Stimulated activated CD8-positive, alpha-beta memory T cell treated with anti-CD3 and anti-CD28 coated beads, Interleukin-4, amount 100 ng/mL, for 4 hours (primary cell): ENCODE measurements at places on chromosomes 2 and 18.

GRCh38 chr2:205642599-205643356 is 39.5 kb upstream of the NRP2 start:
- no peak for DNase-seq

- no peak for DNase-seq
Measured at GRCh38 chr2:85799215-85799956, 45.6 kb downstream of the ATOH8 start.

- no peak for DNase-seq
Measured at GRCh38 chr18:26480897-26481795, 67.2 kb downstream of the KCTD1 start.

- DNase-seq, result no peak
Measured at GRCh38 chr2:32553829-32554432, 73.9 kb upstream of the TTC27 start.

- DNase-seq, result no peak
Measured at GRCh38 chr18:33116376-33116775, 324.1 kb downstream of the CCDC178 start.

GRCh38 chr18:12998332-12999060 is 7.3 kb downstream of the CEP192 start:
- DNase-seq, result no peak

DNA sequence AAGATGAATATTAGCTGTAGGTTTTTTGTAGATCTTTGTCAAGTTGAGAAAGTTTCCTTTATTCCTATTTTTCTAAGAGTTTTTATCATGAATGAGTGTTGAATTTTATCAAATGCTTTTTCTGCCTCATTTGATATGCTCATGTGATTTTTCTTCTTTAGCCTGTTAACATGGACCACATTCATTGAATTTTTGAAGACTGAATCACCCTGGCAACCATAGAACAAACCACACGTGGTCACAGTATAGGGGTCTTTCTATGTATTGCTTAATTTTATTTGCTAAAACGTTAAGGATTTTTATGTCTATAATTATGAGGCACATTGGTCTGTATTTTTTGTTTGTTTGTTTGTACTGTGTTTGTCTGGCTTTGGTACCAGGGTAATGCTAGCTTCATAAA is 201.7 kb upstream of the CWC22 start:
- no peak for DNase-seq

DNA sequence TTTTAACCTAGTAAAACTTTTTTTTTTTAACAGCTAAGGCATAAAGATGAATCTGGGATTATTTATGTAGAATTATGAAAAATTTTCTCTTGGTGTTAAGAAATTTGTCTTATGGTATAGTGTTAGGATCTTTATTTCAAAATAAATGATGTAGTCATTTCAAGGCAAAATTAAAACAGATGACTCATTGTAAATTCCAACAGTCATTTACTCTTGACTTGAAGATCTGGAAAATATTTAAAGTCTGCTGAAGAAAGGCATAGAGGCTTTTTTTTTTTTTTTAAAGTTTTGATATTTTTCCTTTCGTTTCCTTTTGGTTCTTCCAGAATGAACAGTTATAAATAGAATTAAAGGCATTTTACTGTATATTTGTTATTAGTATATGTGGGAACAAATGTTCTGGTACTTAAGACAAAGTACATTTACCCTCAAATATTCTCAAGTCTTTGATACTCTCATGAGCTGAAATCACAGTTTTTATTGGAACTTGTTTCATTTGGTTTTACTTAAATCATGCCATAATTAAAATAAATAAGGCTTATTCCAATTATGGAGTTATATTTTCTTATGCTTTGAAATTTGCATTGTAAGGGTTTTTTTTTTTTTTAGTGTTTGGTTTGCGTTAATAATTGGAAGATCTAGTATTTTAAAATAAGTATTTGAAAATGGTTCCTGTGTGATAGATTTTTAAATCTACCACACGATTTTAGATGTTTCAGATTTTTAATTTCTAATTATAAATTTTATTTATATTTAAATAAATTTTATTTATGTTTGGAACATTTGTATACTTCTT is 29.9 kb downstream of the GLS start:
- DNase-seq, result no peak

DNA sequence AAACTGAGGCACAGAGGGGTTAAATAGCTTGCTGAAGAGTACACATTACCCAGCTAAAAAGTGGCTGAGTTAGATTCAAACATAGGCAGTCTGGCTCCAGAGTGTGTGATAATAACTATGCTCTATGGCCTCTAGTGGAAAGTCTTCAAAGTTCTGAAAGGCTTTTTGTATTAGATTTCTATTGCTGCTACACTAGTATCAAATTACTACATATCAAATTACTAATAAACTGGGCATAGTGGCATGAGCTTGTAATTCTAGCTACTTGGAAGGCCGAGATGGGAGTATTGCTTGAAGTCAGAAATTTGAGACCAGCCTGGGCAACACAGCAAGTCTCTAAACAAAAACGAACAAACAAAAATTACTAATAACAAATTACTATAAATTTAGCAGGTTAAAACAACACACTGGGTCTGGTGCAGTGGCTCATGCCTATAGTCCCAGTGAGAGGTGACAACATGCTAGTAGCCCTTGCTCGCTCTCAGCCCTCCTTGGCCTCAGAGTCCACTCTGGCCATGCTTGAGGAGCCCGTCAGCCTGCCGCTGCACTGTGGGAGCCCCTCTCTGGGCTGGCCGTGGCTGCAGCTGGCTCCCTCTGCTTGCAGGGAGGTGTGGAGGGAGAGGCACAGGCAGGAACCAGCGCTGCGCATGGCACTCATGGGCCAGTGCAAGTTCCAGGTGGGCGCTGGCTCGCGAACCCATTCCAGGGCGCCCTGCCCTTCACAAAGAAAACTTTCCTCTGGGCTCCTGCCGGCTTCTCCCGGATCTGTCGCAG is 38.2 kb upstream of the TWSG1 start:
- DNase-seq, result no peak

DNA sequence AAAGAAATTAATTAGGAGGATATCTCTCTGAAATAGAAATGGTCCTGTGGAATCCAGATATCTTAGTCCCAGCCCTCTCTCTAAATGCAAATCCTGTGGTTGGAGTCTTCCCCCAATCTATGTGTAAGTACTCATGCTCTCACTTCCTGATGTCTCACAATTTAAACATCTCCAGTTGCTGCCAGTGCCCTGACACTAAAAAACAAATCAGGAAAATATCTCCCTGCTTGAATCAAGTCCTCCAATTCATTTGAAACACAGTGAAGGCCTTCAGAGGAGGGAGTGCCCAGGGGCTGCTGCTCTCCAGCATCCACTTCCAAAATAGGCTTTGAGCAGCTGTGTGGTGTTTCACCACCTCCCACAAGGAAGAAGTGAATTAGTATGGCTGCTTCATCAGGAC is 413.8 kb downstream of the RAD51AP2 start:
- no peak for DNase-seq

DNA sequence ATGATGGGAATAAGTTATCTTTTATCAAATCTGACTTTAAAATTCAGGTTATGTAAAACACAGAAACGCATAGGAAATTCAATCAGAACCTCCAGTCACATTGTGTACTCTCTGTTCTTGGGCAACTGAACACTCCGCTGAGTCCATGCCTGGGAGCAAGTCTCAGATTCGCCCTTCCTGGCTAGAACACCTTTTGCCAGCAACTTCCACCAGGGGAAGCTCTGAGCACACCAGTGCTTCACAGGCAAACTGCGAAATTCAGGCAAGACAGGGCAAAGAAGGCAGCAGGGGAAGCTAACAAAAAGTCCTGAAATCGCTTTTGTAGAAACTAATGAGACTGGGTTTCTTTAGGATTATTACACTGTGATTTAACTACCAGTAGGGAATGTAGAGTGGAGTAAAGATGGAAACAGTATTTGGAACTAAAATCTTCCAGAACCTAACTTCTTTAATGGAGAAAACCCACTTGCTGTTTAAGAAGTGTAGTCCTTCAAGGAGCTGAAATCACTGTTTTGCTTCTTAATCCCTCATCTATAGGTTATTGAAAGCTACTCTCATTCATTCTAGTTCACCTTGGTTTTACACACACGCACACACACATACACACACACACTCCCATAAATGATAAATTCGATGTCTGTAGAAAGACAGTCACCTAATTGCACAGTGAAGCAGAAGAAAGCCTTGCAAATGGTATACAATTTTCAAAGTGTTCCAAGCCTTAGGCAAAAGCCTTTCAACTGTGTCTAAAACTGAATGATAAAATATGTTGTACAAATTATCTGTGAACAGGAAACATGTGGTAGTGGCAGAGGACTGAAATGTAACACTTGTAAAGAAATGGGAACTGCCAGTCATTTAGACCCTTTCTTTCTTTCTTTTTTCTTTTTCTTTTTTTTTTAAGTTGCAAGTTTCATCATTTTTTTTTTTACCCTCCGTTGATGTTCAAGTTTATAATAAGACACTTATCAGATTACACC is 214.5 kb downstream of the TMEM182 start:
- DNase-seq, result no peak

DNA sequence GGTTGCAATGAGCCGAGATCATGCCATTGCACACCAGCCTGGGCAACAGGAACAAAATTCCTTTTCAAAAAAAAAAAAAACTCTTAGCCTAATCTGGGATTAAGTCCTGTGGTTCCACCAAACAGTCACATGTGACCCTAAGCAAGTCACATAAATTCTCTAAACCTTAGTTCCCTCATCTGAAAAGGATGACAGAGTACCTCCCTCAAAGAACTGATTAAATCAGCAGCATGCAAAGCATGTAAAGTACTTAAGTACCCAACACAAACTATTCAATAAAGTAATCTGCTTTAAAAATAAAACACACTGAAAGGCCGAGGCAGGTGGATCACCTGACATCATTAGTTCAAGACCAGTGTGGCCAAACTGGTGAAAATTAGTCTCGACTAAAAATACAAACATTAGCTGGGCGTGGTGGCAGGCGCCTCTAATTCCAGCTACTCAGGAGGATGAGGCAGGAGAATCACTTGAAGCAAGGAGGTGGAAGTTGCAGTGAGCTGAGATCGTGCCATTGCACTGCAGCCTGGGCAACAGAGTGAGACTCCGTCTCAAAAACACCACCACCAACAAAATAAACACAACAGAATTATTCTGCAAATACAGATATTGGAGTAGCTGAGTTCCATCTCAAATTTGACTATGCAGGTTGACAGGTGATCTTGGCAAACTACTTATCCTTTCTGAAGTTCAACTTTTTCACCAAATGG is 7.0 kb downstream of the USP34 start:
- no peak for DNase-seq

DNA sequence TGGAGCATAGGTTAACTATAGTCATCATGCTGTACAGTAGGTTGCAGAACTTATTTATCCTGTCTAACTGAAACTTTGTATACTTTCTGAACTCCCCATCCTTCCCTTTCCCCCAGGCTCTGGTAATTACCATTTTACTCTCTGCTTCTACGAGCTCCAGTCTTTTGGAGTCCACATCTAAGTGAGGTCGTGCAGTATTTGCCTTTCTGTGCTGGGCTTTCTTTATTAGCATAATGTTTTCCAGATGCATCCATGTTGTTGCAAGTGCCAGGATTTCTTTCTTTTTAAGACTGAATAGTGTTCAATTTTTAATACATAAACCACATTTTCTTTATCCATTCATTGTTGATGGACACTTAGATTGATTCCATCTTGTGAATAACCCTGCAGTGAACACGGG is 464.1 kb downstream of the TGIF1 start:
- DNase-seq, result no peak

DNA sequence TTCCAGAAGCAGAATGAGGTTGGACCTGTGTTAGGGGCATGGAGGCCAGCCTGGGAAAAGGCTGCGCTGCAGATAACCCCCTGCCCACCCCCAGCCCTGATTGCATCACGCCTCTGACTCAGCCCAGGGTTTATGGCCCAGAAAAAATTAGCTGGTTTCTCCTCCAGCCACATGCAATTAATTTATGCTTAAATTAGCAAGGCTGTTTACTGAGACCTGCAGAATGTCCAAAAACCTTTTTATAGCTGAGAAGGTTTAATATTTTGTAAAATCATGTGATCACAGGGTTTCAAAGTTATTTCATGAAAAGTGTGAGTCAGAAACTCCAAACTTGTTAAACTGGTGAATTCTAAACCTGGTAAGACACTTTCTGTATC is 123.1 kb upstream of the HDAC4 start:
- no peak for DNase-seq

DNA sequence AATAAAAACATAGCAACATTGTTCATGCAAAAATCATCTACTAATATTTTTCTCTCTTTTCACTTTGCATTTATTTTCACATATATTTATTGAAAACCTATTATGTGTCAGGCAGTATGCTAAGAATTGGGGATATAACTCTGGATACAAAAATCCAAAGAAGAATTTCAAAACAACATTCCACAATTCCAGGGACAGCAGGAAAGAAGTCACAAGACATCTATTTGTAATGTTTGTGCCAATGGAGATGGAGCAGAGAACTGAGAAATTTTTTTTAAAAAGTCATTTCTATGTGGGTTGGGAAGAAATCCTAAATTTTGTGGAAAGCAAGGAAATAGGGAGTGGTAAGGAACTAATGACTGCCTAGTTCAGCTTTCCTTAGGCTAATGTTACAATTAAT is 128.6 kb upstream of the TLK1 start:
- no peak for DNase-seq

DNA sequence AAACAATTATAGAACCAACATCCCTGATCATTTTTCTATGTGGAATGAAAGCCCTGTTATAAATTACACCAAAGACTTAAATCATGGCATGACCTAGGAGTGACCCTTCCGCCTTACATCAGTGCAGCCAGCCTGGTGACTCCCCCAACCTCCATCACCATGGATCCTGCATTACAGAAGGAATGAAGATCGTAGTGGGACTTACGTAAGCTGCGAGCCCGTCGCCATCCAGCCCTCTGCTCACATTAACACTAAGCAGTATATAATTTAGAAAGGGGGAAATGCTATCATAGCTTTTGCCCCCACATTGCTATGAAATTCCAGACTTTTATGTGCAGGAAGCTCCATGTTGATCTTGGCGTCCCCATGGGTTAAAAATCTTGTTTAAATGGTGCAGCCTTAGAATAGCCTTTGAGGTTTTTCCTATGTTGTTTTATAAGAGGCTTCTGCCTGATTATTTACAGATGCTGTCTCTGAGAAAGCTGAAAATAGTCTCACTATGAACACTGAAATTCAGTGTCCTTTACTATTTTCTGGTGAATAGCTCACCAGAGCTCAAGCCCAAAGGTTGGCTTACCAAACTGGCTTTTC is 76.3 kb downstream of the COLEC12 start:
- DNase-seq, result no peak

GRCh38 chr18:2256577-2256976 is 314.7 kb downstream of the METTL4 start:
- DNase-seq, result no peak

GRCh38 chr2:191128172-191128910 is 22.5 kb downstream of the STAT4 start:
- DNase-seq, result no peak

DNA sequence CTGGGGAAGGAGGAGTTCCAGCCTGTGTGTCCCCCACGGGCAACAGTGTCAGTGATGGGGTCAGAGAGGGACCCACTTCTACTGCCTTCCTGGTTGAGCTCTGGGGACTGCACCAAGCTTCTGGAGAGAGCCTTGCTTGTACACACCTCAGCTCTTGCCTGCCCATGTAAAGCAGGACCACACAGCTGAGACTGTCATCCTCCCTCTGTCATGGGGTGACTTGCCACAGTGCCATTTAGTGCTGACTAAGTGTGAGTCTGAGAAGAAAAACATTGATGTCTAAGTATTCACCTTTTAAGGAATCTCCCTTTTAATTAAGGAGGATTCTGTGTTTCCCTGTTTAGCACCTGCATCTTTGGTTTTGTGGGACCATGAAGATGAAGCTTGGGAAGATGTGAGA is 159.1 kb downstream of the FHOD3 start:
- no peak for DNase-seq
